ENCODE measurements at places on chromosomes 1 and 21.

- DNase-seq = no peak
Measured at GRCh38 chr1:116580446-116581322, 9.9 kb upstream of the CD58 start.

DNA sequence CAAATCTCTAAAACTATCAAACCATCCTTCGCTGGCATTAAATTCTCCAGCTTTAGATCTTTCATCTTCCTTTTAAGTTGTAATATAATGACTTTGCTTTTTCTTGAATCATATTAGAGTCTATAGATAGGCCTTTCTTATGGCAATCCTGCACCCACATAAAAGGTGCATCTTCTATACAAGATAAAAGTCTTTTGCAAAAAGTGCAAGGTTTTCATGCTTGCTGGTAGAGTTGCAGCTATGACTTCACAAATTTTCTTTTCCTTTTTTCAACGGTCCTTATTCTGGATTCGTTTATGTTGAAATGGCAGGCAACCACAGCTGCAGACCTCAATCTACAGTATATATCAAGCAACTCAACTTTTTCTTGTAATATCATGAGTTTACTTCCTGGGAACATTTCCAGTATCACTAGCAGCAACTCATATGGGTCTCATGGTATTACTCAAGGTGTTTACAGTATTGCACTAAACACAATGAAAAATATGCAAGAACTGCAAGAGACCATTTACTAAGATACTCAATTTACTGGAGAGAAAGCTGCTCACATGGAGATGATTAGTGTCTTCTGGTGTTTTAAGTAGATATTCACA is 22.1 kb downstream of the OMA1 start:
- DNase-seq = no peak

DNA sequence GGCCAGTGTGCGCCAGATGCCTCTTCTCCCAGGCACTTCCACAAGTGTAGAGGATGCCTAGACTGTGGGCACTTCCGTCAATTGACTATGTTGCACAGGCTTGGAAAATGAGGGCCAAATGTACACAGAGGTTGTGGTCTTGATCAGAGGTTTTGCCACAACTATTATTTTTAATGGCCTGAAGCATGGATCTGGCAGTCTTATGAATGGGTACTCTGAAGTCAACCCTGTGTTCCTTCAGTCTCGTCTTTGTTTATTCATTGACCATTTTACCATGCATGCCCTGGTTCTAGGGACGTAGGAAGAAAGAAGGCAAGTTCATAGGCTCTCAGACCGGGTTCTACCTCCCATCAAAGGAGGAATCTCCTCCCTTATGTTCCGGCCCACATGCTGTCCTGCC is 329.1 kb downstream of the HHAT start:
- no peak for DNase-seq

DNA sequence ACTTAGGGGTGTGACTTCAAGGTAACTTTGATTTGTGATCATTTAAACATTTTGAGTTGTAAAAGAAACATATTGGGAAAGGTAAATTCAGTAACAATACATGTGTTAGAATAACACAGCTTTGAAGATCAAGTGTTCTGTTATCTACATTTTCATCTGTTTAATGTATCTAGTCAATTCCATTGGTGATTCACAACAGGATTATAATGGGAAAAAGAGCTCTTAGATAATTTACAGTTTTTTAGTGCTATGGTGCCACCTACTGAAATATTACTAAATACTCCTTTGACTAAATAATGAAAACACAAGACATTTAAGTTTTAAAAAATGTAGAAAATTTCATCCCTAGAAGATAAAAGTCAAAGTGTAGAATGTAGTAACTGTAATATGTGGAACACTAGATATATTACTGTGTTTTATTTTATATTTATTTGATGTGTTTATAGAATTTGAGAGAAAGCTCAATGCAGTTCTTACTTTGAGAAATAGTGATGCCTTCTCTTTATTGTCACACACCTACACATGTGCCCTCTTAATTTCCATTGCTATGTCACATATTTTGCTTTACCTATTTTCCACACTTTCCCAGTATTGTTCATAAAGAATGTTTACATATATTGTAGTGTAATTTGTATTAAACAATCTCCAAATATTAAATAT is 47.4 kb downstream of the PTPRC start:
- no peak for DNase-seq

GRCh38 chr1:92481971-92482664 is 4.6 kb downstream of the GFI1 start:
- no peak for DNase-seq

GRCh38 chr1:111476761-111477309 is 3.1 kb downstream of the C1orf162 start:
- no peak for DNase-seq

DNA sequence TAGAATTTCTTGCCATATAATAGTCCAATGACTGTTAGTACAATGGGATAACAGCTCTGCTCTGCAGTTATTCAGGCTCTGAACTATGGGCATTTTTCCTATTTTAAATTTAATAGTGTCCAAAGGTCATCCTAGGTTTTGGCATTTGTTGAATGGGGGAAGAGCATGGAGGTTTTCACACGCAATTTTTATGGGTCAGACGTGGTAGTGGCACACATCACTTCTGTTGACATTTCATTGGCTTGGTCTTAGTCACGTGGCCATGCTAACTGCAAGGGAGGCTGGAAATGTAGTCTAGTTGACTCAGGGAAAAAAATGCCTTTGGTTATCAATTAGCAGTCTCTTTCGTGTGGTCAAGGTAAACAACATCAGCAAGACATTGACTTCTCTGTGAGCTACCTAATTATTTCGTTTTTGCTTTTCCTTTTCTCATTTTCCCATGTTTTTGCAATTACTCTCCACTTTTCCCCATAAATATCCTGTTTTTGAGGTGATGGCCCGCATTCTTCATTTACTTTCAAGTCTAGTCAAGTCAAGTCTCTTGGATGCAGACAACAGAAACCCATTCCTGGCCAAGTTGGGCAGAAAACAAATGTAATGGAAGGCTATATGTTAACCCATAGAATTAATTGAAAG is 82.8 kb downstream of the DYRK1A start:
- DNase-seq = no peak

Data from stimulated activated CD8-positive, alpha-beta memory T cell treated with anti-CD3 and anti-CD28 coated beads, Interleukin-7, amount 100 ng/mL, for 1 hour (primary cell).